ENCODE measurements at places on chromosomes 5 and 9. TPM values are rescaled to one million over a fixed set of nuclear protein-coding genes. Genes with fewer than 3 reads are reported as not detected.
A peak's percentile ranks its signal among the peaks of the same experiment; 100 is the strongest.

Gene CBY3
- polyA plus RNA-seq, result 0.48 TPM

Gene ADGRD2
- not detected for polyA plus RNA-seq

Gene CRHBP
- polyA plus RNA-seq, result 0.59 TPM

Gene TRIM36
- 2.5 TPM for polyA plus RNA-seq

Gene CYSRT1
- 1.9 TPM for polyA plus RNA-seq

Gene PAEP
- polyA plus RNA-seq, result not detected

Gene SLC6A7
- 0.83 TPM for polyA plus RNA-seq

Gene C1QTNF2
- polyA plus RNA-seq, result 21.1 TPM

Gene HMMR
- 11.7 TPM for polyA plus RNA-seq

Gene LRRC14B
- polyA plus RNA-seq, result 25.7 TPM

Gene C1QTNF3
- 101 TPM for polyA plus RNA-seq

DNA sequence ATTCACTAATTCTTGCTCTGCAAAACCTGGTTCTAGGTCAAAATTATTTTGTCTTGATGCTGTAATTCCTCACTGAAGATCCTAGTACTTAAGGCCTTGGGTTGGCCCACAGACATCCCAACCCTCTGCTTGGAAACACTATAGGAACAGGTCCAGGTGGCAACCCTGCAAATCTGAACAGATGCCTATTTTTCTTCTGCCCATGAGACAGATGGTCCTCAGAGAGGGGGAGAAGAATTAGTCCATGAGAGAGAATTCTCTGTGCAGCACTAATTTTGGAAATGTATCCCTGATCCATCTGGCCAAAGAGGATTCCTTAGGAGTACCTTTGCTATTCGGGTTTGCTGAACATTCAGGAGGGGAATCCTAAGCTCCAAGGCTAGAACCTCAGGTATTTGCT lies 156.3 kb downstream of the ELAVL2 start:
- no peak for DNase-seq

- no peak for DNase-seq
Observed at GRCh38 chr9:2307480-2307879, 292.3 kb downstream of the SMARCA2 start.

DNA sequence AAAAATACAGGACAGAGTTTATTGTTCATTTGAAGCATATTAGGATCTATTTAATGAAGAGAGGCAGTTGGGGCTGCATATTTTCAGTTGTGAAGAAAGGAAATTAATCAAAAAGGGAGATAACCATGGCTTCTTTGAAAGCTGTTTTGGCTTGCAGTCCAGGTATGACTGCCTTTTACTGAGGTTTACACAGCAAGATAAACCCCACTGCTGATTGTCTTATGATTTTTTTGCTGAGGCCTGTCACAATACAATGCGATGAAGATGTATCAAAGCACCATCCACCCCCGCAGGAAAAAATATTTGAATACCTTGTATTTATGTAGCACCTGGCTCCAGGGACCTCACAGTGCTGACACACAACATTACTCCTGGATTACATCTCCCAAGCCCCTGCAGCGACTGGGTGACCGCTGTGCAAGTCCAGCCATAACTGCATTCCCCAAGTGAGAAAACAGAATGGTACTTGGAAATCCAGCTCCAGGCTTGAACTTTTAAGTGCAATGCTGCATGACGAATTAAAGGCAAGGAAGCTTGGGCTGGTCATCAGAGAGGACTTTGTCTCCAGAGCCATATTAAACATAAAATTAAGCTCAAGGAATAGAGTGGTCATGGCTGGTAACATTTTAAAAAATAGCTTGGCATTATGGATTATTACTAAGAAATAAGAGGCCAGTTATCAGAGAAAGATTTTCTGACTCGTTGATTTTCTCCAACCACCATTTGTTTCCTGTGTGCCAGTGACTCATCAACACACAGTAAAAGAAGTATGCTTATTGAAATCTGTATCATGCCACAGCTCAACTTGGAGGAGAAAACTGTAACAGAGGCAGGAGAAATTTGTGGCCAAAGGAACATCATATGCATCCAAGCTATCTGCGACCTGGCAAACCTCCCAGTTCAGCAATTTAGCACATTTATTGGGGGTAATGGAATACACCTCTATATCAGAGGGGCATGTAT lies 374.2 kb downstream of the MAN2A1 start:
- DNase-seq, result no peak

GRCh38 chr5:143600396-143601075 lies 197.1 kb upstream of the NR3C1 start:
- DNase-seq, result peak; percentile 45

GRCh38 chr9:130554606-130555005 lies 24.8 kb upstream of the FUBP3 start:
- no peak for DNase-seq

DNA sequence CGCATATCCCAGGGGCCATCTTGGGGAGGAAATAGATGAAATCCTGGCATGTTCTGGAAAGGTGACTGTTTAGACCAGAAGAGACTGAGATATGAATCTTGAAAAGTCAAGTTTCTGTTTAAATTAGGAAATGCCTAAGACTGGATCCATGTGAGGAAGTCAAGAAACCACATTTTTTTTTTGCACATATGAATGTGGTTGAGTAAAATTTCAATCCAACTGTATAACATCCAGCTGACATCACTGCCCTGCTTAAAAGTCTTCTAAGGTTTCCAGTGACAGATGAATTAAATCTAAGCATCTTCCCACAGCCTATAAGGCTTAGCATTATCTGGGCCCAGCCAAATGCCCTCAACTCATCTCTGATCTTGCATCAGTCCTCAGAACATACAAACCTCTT lies 47.7 kb upstream of the TCERG1 start:
- DNase-seq, result no peak

DNA sequence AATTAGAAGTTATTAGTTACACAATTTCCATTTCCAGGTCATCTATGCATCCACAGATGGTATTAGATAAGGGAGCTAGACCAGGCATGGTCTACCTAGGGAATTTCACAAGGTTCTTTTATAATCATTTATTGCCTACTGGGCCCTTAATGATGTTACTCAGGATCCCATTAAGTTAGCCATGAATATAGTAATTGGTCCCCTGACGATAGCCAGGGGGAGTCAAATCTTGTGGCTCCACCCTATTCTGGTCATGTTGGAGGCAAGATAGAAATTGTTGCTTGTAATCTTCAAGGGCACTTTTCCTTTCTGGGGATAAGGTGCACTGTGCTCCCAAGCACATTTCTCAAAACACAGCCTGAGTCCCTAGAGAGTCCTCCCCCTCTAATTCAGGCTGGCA lies 14.1 kb upstream of the ELL2 start:
- no peak for DNase-seq

GRCh38 chr9:127053960-127054359 lies 68.5 kb downstream of the ANGPTL2 start:
- no peak for DNase-seq

GRCh38 chr5:68178579-68178978 lies 37.0 kb upstream of the PIK3R1 start:
- no peak for DNase-seq

DNA sequence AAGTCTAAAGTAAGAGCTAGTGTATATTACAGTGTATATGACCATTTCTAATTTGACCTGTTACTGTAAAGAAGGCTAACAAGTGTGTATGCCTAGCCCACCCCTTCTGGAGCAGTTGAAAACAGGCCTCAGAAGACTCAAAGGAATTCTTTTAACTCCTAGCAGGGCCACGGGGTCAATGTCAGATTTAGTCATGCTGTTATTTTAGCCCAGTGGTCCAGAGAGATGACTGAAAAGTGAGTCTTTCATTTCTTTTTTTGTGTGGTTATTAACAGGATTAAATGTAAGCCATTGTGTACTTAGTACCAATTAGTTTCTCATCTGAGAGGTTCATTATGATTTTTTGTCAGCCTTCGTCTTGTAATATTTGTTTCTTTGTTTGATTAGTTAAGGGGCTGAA lies 24.4 kb downstream of the ZCCHC7 start:
- no peak for DNase-seq

- peak; percentile 84 for DNase-seq
Observed at GRCh38 chr9:91117959-91118703, 243.6 kb downstream of the AUH start.

DNA sequence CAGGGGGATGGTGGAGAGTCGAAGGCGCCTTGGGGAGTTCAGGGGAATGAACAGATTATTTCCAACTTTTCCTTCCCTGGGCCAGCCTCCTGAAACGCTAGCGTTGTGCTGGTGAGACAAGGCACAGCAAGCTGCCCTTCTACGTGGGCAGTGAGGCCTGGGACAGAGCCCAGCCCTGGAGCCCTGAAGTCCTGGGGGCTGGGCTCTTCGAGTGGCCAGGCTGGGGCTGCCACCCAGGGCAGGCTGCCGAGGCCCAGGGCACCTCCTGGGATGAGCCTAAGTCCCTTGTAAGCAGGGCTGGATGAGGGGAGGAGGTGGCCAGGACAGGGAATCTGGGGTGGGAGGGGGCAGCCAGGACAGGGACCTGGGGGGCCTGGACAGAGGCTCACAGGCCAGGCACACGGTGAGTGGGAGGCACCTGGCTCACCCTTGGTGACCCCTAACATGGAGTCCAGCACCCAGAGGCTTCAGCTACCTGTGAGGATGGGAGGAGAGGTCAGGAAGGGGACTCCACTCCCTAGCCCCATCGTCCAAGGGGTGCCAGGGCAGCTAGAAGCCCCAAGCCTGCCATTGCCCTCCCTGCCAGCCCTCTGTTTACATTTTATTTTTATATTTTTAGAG lies 1.3 kb upstream of the LCN12 start:
- DNase-seq, result no peak

- no peak for DNase-seq
Observed at GRCh38 chr5:95884017-95884325, 61.4 kb upstream of the GLRX start.

- DNase-seq, result no peak
Observed at GRCh38 chr5:43231977-43232376, 40.0 kb downstream of the NIM1K start.

GRCh38 chr5:68962757-68963484 lies 130.9 kb upstream of the SLC30A5 start:
- DNase-seq, result peak; percentile 80

DNA sequence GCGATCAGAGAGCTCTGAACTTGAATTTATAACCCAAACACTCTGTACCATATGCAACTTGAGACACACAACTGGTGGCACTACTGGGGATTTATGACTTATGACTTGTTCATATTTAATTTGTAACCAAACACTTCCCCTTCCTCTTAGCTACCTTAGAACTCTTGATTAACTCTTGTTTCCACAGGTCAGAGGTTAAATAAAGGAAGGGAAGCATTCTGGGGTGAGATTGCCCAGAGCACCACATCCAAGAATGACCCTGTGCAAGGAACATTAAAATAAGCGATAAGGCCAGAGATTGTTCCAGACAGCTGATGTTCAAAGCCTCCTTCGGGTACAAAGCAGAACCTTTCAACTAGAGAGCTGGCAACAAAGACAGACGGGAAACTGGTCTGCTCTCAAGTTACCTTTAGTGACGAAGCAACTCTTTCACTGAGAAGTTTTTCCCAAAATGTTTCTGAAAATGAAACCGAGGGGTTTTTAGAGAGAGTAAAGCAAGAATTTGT lies 242.6 kb downstream of the DENND1A start:
- DNase-seq, result peak; percentile 5

DNA sequence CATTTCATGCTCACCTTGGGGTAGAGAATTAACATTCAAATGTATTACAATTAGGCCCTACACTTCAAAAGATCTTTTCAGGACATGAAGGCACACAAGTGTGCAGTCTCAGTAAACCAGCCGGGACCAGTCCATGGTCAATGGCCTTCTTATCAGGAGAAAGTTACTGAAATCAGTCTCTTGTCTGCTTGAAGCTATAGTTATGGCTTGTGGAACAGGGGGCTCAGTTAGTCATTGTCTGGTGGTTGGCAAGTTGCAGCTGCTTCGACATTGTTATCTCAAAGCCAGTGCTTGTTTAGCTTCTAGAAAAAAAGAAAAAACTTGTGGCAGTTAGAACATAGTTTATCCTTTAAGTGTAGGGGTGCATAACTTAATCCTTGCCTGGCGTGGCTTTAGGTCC lies 213.1 kb upstream of the ACO1 start:
- no peak for DNase-seq

DNA sequence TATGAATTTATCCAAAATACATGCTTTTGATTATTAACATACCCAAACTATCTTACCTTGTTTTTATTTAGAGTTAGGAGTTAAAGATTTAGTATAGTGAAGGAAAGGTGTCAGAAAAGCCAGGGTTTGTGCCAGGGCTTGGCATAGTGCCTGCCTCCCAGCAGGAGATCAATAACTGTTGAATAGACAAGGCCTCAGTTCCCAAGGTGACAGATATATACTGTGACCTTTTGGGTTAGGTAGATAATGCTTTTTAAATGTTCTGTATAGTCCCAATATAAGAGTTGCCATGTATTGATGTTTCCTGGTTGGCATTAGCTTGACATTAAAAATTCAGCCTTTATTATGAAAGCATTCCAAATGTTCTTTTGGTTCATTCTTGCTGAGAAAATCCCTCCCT lies 121.8 kb downstream of the MCTP1 start:
- no peak for DNase-seq

GRCh38 chr9:126698756-126699155 lies 85.0 kb downstream of the LMX1B start:
- no peak for DNase-seq

- no peak for DNase-seq
Observed at GRCh38 chr9:96047741-96048103, 172.2 kb downstream of the ERCC6L2 start.

DNA sequence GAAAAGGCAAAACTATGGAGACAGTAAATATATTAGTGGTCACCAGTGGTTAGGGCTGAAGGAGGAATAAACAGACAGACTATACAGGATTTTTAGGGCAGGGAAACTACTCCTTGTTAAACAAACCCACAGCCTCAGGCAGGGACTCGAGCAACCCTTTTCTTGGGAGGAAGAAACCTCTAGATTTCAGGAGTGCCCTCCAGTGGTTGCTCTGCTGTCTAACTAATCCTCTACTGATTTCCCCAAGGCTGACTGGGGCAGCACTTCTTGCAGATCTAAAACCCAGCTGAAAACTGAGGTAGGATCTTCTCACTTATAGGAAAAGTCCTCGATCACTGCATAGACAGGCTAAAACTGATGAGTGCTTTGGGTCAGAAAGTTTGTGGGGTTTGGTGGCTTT lies 176.8 kb downstream of the ISOC1 start:
- no peak for DNase-seq

GRCh38 chr9:84670138-84671041 lies 861 bp downstream of the NTRK2 start:
- DNase-seq, result peak; percentile 31

DNA sequence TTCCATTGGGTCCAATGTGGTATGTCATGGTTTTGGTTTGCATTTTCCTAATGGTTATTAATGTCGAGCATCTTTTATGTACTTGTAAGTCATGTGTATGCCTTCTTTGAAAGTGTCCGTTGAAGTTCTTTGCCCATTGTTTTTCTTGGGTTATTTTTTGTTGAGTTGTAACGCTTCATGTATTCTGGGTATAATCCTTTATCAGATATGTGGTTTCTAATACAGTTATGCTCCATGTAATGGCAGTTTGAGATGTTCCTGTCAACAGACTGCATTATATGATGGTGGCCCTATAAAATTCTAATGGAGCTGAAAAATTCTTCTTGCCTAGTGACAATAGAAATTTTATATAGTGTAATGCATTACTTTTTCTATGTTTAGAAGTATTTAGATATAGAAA lies 17.2 kb downstream of the RIC1 start:
- no peak for DNase-seq

All from muscle of back (tissue), 13 donors.